HEK293T (cell line): ENCODE measurements at places on chromosomes 12 and 14.

DNA sequence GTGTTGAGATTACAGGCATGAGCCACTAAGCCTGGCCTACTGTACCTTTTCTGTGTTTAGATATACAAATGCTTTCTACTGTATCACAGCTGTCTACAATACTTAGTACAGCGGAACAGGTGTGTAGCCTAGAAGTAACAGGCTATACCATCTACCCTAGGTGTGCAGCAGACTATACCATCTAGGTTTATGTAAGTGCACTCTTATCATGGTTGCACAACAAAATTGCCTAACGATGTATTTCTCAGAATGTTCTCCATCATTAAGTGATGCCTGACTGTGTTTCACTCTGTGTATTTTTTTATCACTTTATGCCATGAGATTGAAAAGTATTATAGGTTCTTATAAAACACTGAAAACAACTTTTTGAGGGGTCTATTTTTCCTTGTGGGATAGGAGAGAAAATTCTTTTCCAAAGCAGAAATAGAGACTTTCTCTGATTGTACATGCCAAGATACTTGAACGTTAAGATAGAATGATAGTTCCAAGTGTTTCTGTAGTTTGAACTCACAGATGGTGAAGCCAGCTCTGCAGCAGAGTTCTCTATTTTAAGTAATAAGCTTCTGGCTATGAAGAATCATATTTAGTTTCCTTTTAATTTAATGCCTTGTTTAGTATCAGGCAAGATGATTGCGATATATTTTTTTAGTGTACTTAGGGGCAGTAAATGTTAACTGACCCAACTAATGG, 17.0 kb downstream of the TMPRSS12 start:
- DNase-seq: no peak

GRCh38 chr12:41418586-41418985, 230.5 kb downstream of the PDZRN4 start:
- DNase-seq: no peak

DNA sequence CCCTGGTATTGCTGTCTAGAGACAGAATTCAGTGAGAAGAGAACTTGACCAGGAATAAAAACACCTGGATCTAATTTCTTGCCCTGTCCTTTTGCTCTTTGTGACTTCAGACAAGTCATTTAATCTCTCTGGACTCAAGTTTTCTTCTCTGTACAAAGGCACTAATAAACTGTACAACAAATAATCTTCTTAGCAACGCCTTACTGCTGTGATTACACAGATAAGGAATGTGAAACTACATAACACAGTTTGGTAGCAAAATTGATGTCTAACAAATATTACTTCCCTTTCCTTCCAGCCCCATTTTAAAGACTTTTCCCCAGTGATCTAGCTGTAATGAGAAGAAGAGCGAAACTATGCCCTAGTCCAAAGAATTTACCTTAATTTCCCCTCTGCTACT, 69.3 kb downstream of the BCAT1 start:
- no peak for DNase-seq

- DNase-seq: no peak
These were observed 837 bp upstream of the STX2 start for GRCh38 chr12:130839770-130840404.

DNA sequence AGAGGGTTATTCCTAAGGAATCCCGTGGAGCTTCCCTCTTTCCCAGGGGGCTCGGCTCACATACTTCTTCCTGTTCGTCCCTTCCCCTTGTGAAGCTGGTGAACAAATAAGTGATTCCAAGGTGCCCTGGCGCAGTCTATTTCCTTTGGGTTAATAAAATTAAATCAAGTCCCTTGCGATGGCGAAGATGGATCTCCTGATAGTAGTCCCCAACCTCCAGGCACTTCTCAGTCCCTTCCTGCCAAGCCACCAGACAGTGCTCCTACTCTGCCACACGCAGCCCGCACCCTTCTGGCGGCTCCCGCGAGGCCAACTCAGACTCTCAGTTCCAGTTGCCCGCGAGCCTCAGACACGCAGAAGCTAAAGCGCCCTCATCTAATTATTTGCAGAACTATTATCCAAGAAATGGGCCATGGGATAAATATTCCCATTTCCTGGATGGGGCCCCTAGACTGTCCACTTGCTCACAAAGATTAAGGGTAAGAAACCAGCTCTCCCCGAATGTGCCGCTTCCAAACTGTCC, 2.4 kb upstream of the SIX6 start:
- DNase-seq: no peak

GRCh38 chr12:119415714-119416113, 81.2 kb downstream of the CCDC60 start:
- DNase-seq: no peak

GRCh38 chr12:50706606-50707005, 57.3 kb upstream of the ATF1 start:
- DNase-seq: no peak

DNA sequence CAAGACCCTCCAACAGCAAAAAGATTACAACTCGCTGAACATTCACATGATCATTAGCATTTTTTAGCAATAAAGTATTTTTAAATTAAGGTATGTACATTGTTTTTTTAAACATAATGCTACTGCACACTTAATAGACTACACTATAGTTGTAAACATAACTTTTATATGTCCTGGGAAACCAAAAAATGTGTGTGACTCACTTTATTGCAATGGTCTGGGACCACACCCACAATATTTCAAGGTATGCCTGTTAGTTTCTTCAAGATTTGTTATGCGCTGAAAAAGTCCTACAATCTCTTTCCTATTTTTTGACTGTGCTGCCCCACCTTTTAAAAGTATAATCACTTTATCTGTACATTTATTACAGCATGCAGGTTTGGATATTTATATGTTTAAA, 30.4 kb upstream of the PCNX4 start:
- no peak for DNase-seq

DNA sequence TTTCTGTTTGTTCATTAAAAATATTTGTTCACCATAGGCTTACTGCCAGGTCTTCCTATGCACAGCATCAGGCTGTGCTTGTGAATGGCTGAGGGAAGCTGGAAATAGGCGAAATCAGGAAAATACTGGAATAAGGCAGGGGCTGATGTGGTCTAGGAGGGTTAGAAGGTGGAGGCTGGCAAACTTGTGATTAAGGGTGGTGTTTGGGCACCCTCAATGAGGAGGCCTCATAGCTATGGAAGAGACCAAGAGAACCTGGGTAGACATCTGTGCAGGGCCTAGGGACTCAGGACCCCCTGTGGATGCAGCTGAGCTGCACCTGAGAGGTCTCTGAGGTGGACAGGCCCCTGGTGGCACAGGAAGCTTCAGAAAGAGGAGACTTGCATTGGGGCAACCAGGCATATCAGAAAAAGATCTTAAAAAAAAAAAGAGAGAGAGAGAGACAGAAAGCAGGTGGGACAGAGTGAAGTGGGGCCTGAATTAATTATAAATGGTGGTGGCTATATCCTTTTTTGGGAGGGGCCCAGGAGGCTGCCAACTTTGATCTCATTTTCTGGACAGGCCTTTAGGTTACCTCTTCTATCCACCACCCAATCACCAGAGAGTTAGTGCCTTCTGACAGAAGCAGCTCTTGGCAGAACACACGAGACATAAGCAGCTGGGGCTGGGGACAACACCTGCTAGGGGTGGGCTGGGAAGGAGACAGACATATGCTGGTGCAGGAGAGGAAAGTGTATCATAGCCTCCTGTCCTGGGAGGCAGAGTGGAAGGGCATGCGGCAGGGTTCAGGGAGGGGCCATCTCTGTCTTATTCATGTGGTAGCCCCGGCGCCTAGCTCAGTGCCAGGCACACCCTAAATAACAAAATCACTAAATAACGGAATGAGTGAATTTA, 46.7 kb upstream of the ATP23 start:
- no peak for DNase-seq

DNA sequence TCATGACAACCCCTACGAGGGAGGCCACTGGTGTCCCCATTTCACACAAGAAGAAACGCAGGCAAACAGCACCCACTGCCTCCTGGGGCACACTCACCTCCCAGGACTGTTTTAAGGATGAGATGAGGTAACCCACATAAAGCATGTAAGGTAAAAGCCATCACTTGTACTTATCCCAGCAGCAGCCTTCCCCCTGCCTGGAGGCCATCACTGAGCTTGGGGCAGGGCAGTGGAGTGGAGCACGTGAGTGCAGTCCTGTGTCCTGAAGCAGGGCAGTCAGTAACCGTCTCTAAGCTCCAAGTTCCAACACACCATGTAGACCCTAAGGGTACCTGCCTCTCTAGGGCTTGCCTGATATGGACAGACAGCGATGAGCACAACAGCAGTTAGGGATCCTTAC, 1.7 kb downstream of the POLE start:
- no peak for DNase-seq
